ENCODE measurements at places on chromosomes 6 and 20.

- peak; percentile 71 for DNase-seq
These were observed 979 bp upstream of the SOD2 start for GRCh38 chr6:159693894-159694545.

DNA sequence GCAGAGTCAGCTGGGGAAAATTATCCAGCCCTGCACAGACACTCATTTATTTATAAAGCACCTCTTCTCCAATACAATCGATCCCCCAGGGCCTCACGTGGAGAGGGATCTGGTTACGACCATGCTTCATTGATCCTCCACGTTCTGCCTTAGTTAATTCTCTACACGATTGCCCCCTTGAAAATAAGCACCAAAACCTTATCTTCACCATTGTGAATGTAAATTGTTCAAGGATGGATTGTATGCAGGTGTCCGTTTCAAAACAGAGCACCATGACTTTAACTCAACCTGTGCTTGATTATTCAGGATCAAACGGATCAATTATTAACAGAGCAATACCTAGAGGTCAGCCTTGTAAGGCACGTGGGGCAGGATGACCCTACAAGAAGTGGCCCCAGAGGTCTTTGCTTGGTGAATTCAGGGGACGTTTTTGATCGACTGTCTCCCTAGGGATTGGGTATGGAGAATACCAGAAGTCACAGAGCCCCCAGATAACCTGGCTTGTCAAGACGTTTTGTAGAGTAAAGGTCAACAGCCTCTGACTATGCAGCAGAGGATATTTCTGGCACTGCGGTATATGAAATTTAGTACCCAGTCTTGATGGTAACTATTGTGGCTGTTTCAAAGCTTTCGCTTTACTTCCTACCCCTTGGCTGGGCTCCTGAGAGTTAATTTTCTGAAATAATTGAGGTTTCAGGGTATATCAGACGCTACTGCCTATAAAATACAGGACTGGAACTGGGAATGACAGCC, 112.1 kb downstream of the NFATC2 start:
- DNase-seq, result no peak

DNA sequence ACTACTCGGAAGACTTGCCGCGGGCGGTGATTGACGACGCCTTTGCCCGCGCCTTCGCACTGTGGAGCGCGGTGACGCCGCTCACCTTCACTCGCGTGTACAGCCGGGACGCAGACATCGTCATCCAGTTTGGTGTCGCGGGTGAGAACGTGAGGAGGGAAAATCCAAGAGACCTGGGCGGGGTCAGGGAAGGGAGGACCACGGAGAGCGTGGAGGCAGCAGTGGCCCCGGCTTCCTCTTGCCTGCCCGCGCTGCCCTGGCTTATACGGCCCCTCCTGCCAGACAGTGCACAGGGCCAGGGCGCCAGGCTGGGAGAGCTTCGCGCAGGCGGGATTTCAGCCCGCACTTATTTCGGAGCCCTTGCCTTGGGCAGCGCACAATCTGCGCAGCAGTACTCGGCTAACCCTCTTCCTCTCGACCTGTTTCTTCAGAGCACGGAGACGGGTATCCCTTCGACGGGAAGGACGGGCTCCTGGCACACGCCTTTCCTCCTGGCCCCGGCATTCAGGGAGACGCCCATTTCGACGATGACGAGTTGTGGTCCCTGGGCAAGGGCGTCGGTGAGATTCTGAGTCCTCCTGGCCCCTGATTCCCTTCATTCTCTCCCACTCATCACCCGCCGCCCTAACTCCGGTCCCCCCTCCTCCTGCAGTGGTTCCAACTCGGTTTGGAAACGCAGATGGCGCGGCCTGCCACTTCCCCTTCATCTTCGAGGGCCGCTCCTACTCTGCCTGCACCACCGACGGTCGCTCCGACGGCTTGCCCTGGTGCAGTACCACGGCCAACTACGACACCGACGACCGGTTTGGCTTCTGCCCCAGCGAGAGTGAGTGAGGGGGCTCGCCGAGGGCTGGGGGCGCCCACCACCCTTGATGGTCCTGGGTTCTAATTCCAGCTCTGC, 2.0 kb downstream of the MMP9 start:
- DNase-seq, result no peak

DNA sequence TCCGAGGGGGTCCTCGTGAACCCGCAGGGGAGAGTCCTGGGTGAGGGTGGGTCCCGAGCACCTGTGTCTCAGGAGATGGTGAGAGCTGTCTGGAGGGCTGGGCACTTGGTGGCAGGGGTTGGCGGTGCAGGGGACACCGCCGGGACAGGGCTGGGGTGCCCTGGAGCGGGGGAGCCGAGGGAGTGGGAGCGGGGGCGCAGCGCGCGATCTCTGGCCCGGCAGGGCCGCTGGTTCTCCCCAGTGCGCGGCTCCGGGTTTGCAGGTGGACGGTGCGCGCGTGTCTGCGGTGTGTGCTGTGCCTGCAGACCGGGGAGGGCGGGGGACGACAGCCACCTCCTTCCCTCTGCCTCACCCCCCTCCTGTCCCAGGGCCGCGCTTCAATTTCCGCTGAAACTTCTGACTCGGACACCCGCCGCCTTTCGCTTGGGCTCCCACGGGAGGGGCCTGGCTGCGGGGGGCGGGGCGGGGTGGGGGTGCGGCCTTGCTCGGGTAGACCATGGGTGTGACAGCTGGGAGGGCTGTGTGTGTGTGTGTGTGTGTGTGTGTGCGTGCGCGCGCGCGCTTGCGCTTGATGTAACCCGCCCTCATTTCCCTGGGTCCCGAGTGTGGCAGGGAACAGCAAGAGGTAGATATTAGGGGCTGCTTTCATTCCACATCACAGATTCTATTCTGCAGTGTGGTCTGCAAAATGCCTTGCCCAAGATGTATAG, 1.2 kb downstream of the TRIB3 start:
- DNase-seq, result peak; percentile 86

- no peak for DNase-seq
These were observed 69.7 kb downstream of the DTD1 start for GRCh38 chr20:18657575-18657974.

DNA sequence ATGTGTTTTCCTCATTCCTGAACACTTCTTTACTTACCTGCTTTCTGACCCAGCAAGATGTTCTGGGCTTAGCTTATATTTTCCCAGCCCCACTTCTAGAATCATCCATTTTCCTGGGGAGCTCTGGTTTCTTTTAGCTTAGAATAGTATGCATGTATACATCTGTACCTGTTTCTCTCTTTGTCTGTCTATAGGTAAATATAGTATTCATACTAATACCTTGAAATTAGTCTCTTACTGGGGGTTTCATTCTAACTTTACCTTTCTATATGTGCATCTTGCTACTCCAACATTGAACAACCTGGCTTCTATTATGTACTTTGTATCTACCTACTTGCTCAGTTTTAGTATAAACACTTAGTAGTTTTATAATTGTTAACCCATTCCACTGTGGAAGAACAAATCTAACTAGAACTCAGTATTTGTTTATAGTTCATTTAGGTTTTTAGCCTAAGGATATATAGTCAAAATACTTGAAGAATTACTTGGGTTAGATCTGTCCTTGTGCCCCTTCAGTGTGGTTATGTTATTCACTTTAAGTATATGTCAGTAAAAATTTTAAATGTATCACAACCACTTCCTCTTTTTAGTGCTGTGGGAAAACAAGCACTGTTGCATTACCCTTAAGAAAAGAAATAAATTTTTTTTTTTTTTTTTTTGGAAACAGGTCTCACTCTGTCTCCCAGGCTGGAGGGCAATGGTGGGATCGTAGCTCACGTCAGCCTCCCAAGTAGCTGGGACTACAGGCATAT, 54.0 kb downstream of the ASXL1 start:
- no peak for DNase-seq

DNA sequence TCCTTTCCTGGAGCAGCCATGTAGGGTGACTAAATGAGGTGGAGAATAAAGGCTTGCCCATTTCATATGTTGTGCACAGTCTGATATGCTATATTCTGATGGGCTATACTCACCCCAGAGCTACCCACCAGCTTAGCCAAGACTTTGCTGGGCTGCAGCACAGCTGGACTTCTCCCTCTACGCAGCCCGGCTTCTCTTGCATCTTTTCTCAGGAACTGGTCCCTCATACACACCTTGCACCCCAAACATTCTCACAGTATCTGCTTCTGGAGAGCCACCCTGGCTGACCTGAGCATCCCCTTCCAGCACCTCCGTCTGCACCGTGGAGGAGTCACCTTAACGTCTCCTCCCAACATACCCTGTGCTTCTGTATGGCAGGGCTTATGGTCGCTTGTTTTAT, 150.8 kb upstream of the PMEPA1 start:
- no peak for DNase-seq

- DNase-seq, result no peak
These were observed 35.0 kb upstream of the MDGA1 start for GRCh38 chr6:37732688-37733087.

GRCh38 chr6:55916188-55916587, 40.8 kb upstream of the BMP5 start:
- DNase-seq, result no peak

DNA sequence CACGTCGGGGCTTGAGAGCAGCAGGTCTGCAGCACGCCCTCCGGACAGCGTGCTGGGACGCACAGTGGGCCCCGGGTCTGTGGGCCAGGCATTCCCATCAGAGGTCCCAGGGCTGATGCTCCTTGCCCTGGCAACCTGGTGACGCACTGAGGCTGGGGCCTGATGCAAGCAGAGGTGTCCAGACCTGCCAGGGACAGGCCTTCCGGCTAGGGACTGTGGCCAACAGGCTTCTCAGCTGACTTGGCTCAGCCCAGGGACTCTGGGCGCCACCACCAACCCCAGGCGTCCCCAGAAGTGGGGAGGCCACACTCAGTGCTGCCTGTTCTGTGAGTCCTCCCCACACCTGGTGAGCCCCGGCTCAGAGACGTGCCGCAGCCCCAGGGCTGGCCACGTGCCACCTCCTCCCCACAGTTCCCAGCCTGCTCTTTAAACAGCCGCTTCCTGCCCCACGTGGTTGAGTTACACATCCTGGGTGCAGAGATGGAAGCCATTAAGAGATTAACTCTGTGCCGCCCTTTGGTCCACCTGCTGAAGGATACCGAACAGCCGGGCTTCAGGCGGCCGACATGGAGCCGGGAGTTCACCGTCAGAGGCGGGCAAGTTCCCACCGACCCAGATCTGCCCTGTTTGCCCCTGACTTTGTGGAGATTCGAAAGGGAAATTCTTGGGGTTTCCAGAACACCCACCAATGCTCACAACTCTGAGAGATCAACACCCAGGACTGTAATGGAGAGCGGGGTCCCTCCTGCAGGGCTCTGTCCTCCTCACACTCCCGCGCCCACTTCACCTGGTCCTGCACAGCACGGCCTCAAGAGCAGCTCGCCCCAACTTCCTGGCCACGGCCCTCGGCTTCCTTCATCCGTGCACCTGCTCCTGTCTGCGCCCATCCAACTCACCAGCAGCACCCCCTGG, 37.6 kb upstream of the ZBP1 start:
- DNase-seq, result peak; percentile 36

- DNase-seq, result no peak
These were observed 68.8 kb upstream of the XRN2 start for GRCh38 chr20:21234324-21234723.

- no peak for DNase-seq
These were observed 169.7 kb downstream of the EYA4 start for GRCh38 chr6:133410638-133411435.

DNA sequence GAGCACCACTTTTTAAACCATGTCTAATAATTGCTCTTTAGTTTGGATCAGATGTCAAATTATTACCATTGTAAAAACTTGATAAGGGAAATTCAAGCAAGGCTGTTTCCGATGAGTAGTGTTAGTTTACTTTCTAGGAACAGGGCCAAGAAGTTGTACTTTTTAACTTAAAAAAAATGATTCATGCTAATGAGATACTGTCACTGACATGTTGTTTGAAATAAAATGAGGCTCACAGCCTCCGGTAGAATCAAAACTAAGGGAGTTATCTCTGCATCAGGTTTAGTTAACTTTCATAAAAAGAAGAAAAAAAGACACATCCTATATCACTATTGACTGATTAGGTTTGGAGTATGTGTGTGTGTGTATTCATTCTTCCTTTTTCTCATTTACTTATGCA, 55.2 kb upstream of the SUPT3H start:
- DNase-seq, result peak; percentile 62

DNA sequence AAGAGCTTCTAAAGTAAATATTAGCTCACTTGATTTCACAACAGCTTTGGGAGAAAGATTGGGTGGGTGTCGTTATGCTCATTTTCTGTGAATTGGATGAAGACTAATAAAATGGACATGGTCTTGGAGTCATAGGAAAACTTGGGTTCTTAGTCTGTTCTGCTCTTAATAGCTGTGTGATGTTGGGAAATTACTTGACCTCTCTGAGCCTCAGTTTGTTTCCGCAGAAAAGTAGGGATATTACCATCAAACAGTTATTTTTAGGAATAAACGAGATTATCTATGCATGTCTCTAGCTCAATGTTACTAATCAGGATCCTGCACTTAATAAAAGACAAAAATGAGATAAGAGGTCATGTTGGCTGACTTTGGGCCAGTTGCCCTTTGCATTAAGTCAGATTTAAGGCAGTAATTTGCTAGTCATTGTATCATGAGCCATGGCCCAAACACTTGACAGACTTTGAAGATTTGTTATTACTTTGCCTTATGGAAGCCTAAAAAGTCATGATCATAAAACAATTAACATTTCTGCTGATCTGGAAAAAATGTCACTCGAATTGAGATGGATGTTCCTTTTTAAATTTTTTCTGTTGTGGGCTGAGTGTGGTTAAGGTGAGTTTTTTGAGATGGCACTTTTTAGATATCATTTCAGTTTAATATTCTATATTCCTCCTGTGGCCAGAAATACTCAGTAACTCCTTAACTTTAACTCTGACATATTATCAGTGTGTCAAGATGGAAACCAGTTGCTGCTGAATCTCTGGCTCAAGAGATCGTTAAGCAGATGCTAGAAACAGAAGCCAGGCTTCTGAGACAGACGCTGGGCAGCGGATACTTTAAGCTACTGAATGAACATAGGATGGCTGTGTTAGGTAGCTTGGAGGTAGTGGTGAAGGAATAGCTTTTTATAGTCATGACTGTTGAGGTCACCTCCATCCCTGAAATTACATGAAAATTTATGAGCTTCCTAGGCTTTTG, 291.6 kb downstream of the PHF3 start:
- DNase-seq, result no peak

DNA sequence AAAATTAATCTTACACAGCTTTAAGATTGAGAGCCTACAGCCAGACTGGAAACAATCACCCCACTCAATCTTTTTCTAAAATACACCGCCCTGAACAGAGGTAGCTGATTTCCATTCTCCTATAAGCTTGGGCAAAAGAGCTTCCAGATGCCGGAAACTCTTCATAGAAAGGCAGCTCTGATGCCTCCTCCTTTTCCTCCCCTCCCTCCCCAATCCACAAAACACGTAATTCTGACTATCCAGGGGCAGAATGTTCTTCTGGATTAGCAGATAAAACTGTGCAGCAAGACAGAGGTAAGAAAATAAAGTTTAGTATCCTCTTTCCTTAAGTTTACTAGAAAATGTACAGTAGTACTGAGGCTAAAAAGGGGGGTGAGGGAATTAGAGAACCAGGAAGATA, 15.8 kb downstream of the ADNP start:
- no peak for DNase-seq

- DNase-seq, result no peak
These were observed 33.7 kb upstream of the HBS1L start for GRCh38 chr6:135088281-135088680.

DNA sequence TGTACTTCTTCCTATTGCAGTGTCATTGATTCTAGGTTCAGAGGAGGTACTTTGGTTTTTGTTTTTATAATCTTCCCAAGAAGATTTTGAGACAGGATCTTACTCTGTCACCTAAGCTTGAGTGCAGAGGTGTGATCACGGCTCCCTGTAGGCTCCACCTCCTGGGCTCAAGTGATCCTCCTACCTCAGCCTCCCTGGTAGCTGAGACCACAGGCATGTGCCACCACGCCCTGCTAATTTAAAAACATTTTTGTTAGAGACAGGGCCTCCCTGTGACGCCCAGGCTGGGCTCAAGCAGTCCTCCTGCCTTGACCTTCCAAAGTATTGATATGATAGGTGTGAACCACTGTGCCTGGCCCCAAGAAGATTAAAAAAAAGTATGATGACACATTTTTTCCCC, 3.4 kb upstream of the SLC17A5 start:
- peak; percentile 43 for DNase-seq

All from CD4-positive, alpha-beta T cell treated with Interleukin-4 for 4 hours (primary cell).